ENCODE measurements at places on chromosomes 6 and 20.

- no peak for DNase-seq
Measured at GRCh38 chr20:46941404-46941803, 46.8 kb downstream of the EYA2 start.

DNA sequence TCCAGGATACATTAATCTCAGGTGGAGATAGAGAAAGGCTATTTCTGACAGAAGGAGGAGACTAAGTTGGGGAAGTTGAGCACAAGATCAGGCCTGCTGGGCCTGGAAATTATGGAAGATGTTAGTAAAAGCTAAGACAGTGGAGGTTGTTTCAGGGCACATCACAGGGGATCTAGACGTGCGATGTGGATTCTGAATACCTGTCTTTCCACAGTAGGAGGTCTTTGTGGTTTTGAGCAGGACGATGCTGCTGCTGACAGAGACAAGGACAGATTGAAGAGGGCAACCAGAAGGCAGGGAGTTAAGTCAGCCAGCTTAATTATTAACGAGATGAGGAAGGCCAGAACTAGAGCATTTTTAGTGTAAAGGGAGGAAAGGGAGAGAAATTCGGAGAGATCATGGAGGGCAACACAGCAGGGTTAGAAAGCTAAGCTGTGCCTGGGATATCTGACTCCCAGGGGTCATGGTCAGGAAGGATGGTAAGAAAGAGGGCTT is 384.9 kb downstream of the MAFB start:
- DNase-seq: no peak

- no peak for DNase-seq
Measured at GRCh38 chr6:125432963-125433362, 131.2 kb upstream of the HDDC2 start.

GRCh38 chr6:22350109-22350508 is 53.3 kb upstream of the PRL start:
- no peak for DNase-seq

DNA sequence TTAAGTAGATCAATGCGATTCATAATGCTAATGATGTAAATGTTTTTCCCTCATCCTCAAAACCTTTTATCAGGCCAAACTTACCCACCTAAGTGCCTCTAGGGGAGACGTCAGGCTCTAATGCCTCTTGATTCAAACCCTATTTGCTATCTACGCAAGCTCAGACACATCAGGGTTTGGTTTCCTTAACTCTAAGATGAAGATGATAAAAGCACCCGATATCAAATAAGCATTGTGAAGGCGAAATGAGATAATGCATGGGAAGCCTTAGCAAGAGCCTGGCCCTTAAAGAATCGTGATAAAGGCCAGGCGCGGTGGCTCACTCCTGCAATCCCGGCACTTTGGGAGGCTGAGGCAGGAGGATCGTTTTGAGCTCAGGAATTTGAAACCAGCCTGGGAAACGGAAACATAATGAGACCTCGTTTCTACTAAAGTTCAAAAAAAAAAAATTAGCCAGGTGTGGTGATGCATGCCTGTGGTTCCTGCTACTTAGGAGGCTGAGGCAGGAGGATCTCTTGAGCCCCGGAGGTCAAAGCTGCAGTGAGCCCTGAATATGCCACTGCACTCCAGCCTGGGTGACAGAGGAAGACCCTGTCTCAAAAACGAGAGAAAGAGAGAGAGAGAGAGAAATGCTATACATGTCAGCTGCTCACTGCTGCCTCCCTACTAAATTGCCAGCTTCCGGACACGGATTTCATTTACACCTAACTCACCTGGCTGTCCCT is 13.5 kb downstream of the CNKSR3 start:
- no peak for DNase-seq

- peak; percentile 26 for DNase-seq
Measured at GRCh38 chr6:107114926-107115694, at the start of gene BEND3. BEND3 (minus strand) TSS chr6:107115515; CDS start chr6:107099285, 16,230 bp downstream.

DNA sequence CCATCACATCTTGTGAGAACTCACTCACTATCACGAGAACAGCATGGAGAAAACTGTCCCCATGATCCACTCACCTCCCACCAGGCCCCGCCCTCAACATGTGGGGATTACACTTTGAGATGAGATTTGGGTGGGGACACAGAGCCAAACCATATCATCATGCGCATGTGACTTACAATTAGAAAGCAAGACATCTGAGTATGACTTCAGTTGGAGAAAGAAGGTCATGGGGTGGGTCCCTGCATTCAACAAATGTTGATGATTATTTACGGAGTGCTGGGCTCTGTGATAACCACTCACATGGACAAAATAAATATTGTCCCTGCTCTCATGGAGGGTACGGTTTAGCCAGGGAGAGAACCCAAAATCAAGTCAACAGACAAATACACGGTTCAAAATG is 37.9 kb downstream of the VSTM2L start:
- DNase-seq: no peak

DNA sequence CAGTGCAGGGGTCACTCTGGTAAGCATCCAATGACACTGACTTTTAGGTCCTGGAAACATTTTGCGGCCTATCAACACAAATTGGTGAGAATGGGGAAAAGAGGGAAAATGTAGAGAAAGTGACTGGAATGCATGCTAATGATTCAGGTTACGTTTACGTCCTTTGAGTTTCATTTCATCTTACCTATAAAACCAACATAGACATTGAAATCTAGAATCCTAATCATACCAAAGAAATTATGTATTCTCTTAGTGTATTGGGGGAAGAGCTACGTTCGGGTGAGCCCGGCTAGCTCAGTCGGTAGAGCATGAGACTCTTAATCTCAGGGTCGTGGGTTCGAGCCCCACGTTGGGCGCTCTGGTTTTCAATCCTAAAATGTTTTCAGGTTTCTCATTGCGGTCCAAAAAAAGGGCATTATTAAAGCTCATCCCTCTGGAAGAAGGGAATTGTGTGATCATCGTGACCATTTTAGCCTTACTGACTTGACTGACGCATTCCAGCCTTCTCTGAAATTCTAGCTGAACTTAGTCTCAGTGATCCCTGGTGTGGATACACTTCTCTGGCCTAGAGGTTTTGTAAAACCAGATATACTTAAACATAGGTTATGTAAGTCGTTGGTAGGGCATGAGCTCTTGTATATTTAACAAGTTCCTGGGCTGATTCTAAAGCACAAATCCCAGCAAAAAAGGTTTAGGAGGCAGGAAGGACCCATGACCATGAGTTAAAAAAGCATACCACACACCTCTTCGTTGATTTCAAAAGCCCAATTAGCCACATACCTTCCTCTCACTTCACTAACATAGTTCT is 18.3 kb downstream of the HMGN4 start:
- DNase-seq: no peak

- DNase-seq: no peak
Measured at GRCh38 chr20:14634665-14635064, 297.3 kb upstream of the FLRT3 start.

DNA sequence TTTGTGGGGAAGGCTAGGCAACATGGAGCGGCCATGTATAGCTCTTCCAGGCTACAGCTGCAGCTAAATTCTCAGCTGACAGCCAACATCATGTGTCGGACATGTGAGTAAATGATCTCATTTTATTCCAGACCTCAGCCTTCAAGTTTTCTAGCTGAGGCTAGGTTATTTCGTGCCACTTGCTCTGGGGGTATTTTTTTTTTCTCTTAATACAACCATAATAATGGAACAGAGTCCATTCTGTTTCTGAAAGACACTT is 573.5 kb downstream of the CD109 start:
- no peak for DNase-seq

- no peak for DNase-seq
Measured at GRCh38 chr6:21870076-21870730, 276.7 kb downstream of the SOX4 start.

DNA sequence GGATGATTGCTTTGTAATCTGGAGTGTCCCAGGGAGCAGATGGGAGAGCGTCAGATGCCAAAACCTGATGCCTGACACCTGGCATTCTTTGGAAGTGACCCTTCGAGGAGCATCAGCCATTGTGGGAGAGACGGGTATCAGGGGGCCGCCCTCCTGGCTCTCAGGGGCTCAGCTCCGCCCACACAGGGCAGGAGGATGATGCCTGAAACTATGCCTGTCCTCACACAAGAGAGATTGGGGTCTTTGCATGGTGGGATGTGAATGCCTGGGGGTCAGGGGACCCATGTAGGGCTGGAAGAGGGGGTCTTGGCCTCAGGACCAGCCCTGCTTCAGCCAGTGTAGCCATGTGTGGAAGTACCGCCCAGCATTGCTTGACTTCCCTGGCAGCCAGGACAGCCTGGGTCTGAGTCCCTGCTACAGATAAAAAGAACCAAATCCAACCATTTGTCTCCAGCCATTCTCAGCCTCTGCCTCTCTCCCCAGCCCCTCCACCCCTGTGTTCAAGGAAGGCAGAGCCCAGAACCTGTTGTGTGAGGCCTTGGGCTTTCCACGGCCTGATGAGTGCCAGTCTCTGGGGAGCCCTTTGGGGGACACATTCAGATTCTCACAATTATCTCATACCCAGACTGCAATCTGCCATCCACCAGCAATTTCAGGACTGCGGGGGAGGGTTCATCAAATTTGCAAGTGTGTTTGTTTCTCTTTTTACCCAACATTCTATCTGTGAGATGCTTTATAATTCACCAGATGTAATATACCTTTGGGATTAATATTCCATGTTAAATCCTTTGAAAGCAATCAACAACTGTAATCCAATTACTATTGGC is 371.2 kb downstream of the PREX1 start:
- no peak for DNase-seq

DNA sequence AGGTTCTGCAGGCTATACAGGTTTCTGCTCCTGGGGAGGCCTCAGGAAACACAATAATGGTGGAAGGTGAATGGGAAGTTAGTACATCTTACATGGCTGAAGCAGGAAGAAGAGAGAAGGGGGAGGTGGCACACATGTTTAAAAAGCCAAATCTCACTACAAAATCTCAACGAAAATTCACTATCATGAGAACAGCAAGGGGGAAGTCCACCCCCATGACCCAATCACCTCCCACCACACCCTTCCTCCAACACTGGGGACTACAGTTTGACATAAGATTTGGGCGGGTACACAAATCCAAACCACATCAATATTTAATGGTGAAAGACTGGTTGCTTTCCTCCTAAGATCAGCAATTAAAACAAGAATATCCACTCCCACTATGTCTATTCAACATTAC is 13.8 kb upstream of the POLR1H start:
- DNase-seq: no peak

- no peak for DNase-seq
Measured at GRCh38 chr6:28898710-28898965, 25.1 kb downstream of the TRIM27 start.

- DNase-seq: no peak
Measured at GRCh38 chr6:165728216-165728615, 65.2 kb upstream of the PDE10A start.

GRCh38 chr6:17015551-17016381 is 86.1 kb upstream of the STMND1 start:
- peak; percentile 19 for DNase-seq

DNA sequence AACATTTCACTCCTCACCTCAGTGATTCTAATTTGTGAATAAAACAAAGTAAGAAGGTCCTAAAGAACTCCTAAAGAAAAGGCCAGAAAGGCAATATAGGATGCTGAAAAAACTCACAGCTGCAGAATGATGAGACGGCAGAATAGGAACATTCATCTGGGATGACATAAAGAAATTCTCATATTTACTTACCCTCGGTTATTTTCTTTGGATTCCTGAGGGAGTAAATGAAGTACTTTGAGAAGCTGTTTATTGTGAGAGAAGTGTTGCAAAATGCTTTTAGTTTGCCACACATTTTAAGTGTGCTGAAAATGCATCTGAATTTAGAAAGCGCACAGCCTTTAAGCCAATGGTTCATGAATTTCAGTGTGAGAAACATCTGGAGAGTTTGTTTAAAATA is 35.7 kb upstream of the RBL1 start:
- no peak for DNase-seq
